HepG2 (cell line): ENCODE measurements at places on chromosomes 6 and 20. TPM values are rescaled to one million over a fixed set of nuclear protein-coding genes. Genes with fewer than 3 reads are reported as not detected.

The AIG1 gene
- total RNA-seq, result 92.2 and 115 TPM in 2 replicates

The RBPJL gene
- total RNA-seq, result not detected in 2 replicates

The CEP43 gene
- total RNA-seq, result 73.9 and 88.4 TPM in 2 replicates

The NTSR1 gene
- total RNA-seq, result 0.09 TPM in 1 of 2 replicates, not detected in the other

The SPATA25 gene
- total RNA-seq, result 3.3 and 7.6 TPM in 2 replicates

The CCN2 gene
- 29.6 and 34.7 TPM in 2 replicates for total RNA-seq

The ANKRD6 gene
- 0.13 and 0.18 TPM in 2 replicates for total RNA-seq

The ZBTB46 gene
- total RNA-seq, result 10.9 and 13.5 TPM in 2 replicates

The SAMD10 gene
- total RNA-seq, result 5.1 and 6.1 TPM in 2 replicates

The FAM209B gene
- total RNA-seq, result 0.24 and 0.32 TPM in 2 replicates

The C6orf52 gene
- 0.53 and 0.66 TPM in 2 replicates for total RNA-seq

The CSTF1 gene
- 70.9 and 105 TPM in 2 replicates for total RNA-seq

The FAM210B gene
- total RNA-seq, result 75.9 and 88.4 TPM in 2 replicates

The SRMS gene
- not detected in 2 replicates for total RNA-seq

The NFKBIL1 gene
- 13.9 and 19.5 TPM in 2 replicates for total RNA-seq

The FNDC11 gene
- total RNA-seq, result not detected in 2 replicates

The SOBP gene
- total RNA-seq, result 5.0 and 6.9 TPM in 2 replicates

The MEI4 gene
- not detected in 2 replicates for total RNA-seq

The NKX2-4 gene
- total RNA-seq, result not detected in 2 replicates

The MRPL2 gene
- total RNA-seq, result 56.1 and 56.8 TPM in 2 replicates

The SPACA1 gene
- not detected in 2 replicates for total RNA-seq

The SPDEF gene
- total RNA-seq, result not detected in 2 replicates

The SYCP2L gene
- 0.22 TPM in 1 of 2 replicates, not detected in the other for total RNA-seq

The CST5 gene
- total RNA-seq, result not detected in 2 replicates

The TRIM27 gene
- total RNA-seq, result 79.0 and 88.6 TPM in 2 replicates

The TMEM170B gene
- total RNA-seq, result 9.4 and 14.3 TPM in 2 replicates

The METTL24 gene
- not detected in 2 replicates for total RNA-seq

The MATN4 gene
- not detected in 2 replicates for total RNA-seq

The ARMC2 gene
- 3.2 and 4.4 TPM in 2 replicates for total RNA-seq

The RIMS4 gene
- total RNA-seq, result 0.07 and 0.18 TPM in 2 replicates
